Pancreas (tissue), 10 donors: ENCODE measurements at places on chromosomes 5 and 9.

GRCh38 chr5:132012371-132013005 lies 1.0 kb upstream of the ACSL6 start:
- no peak for DNase-seq

DNA sequence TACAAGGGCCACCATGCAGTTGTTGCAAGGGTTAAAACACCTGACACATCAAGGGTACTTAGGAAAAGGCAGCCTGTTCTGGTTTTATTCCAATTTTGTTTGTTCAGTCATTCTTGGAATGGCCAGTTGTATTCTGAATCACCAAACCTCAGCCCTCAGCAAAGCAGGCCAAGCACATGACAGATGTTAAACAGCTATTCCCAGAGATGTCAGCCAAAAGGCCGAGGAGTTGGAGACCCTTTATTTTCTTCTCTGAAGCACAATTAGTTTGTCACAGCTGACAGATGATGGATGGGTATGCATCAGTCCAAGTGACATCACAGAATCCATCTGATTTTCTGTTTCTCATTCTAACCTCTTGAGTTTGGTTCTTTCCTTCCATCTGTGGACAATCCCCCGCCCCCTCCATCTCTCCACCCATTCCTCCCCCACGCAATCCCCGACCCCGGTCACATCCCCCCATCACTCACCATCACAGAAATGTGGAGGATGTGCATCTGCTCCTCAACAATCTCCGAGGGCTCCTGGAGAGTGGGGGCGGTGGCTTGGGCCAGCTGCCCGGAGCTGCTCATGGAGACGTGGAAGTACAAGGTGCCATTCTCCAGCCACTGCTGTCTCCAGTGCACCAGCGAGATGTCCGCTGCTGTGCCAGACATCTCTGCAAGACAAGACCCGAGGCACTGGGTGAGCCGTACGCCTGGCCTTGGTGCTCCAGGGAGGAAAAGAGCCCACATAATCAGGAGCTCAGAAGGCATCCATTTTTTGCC lies 123.8 kb downstream of the ASTN2 start:
- no peak for DNase-seq

GRCh38 chr9:88651682-88652633 lies 117.0 kb downstream of the NXNL2 start:
- DNase-seq, result peak; percentile 13

GRCh38 chr9:14270358-14271092 lies 43.4 kb downstream of the NFIB start:
- no peak for DNase-seq

GRCh38 chr9:101115102-101115501 lies 86.6 kb downstream of the PLPPR1 start:
- no peak for DNase-seq

GRCh38 chr9:126514037-126514821 lies 99.5 kb upstream of the LMX1B start:
- DNase-seq, result peak; percentile 75

GRCh38 chr9:28051559-28052503 lies 478.6 kb upstream of the C9orf72 start:
- DNase-seq, result no peak

GRCh38 chr5:42691413-42691937 lies 65.1 kb upstream of the CCDC152 start:
- no peak for DNase-seq

DNA sequence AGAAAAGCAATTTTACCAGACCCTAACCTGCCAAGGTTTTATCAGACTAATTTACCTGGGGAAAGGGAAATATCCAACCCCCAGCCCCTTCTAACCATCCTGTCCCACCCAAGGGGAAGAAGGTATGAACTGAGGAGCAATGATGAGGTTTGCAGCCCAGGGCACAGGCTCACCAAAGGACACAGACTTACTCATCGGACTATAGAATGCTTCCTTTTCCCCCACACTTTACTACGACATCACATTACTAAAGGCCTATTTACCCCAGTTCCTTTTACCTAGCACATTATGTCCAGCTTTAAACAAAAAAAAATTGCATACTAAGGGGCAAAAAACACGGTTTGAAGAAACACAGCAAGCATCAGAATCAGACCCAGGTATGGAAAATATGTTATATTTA lies 94.1 kb upstream of the FST start:
- DNase-seq, result no peak

- DNase-seq, result no peak
Observed at GRCh38 chr9:98558575-98558974, 150.2 kb downstream of the GABBR2 start.

GRCh38 chr9:89969881-89970639 lies 365.2 kb downstream of the GADD45G start:
- DNase-seq, result no peak

- DNase-seq, result no peak
Observed at GRCh38 chr9:117116084-117116483, 298.8 kb downstream of the ASTN2 start.

DNA sequence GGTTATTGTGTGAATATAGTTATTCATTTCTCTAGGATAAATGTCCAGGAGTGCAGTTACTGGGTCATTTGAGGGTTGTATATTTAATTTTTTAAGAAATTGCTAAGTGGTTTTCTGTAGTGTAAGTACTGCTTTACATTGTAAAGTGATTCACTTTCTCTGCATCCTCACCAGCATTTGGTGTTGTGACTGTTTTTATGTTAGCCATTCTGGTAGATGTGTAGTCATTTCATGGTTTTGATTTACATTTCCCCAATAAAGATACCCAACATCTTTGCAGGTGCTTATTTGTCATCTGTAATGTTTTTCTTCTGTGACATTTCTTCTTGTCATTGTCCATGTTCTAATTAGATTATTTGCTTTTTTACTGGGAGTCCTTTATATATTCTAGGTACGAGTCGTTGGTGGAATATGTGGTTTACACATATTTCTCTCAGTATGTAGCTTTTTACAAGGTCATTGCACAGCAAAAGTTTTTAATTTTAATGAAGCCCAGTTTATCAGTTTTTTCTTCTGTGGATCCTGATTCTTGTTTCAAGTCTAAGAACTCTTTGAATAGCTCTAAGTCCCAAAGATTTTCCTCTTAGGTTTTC lies 34.0 kb downstream of the SCGB3A1 start:
- no peak for DNase-seq

- DNase-seq, result no peak
Observed at GRCh38 chr5:1212881-1213280, 11.5 kb downstream of the SLC6A19 start.

GRCh38 chr9:22079873-22080341 lies 70.8 kb upstream of the CDKN2B start:
- DNase-seq, result no peak

- no peak for DNase-seq
Observed at GRCh38 chr5:101955891-101956290, 340.2 kb downstream of the SLCO4C1 start.

- peak; percentile 74 for DNase-seq
Observed at GRCh38 chr5:76544268-76544926, 78.8 kb downstream of the F2RL2 start.

- DNase-seq, result no peak
Observed at GRCh38 chr5:40716000-40716399, 36.3 kb downstream of the PTGER4 start.

GRCh38 chr9:117103438-117104110 lies 311.3 kb downstream of the ASTN2 start:
- DNase-seq, result no peak

DNA sequence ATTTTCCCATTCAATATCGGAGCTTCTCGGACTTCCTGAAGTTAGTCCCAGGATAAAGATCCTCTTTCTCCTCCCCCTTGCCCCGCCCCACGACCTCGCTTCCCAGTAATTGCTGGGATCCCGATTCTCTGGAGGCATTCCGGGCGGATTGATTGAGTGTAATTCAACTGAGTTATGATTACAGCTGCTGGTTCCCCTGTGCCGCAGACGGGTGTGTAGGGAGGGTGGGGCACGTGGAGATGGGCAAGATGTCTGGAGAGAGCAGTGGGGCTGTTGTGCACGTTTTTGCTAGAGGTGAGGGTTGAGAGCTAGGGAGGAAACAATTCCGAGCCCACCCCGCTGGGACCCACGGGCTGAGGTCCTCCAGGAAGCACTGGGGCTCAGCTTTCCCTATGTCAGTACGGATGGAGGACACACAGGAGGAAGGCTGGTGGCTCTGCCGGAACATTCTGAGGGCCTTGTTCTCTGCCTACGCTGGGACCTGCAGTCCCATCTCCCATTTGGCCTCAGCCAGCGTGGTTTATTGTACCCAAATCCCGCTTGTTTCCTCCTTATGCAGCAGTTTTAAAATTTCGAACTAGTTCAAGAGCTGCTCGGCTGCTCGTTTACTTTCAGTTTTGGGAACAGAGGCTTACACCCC lies 2.4 kb upstream of the DMRT2 start:
- no peak for DNase-seq

DNA sequence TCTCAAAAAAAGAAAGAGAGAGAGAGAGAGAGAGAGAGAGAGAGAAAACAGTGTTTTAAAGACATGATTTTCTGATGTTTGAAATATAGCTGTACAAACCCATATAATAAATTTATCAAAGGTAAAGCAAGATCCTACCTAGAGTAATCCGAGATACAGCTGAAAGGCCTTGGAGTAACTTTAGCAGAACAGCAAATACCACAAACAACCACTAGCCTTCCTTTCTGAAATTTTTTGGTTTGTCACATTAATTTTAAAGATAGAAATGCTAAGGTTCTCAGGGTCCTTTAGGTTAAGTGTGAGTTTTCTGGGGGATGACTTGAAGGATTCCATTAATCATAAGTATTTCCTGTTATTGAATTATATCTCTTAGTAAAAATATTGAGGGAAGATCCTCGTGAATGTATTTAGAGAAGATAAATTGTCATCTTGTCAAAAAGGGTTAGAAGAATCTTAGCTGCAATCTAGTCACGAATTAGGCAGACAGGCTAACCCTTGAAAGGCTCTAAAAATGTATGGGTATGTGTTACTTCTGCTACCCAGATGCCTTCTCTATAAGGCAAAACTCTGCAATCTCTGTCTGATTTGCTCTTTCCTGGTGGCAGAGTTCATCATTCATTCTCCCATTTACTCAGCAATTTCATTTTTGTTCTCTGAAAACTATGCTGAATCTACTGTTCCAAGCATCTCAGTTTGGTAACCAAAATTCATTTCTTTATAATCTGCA lies 27.3 kb downstream of the F2RL2 start:
- no peak for DNase-seq

GRCh38 chr9:38107811-38108304 lies 38.8 kb upstream of the SHB start:
- DNase-seq, result peak; percentile 22

DNA sequence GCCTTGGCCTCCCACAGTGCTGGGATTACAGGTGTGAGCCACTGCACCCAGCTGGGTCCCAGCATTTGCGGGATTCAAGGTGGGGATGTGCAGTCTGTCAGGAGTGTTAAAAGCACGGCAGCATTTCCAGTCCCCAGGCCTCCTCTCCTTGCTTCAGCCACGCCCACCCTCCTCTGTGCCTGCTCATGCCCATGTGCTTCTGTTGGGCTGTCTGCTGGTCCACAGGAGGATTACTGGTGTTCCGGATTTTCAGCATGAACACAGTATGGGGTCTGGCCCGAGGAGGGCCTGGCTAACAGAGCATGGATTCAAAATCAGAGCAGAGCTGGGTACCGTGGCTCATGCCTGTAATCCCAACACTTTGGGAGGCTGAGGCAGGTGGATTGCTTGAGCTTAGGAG lies 5.5 kb downstream of the ARRDC1 start:
- DNase-seq, result no peak

DNA sequence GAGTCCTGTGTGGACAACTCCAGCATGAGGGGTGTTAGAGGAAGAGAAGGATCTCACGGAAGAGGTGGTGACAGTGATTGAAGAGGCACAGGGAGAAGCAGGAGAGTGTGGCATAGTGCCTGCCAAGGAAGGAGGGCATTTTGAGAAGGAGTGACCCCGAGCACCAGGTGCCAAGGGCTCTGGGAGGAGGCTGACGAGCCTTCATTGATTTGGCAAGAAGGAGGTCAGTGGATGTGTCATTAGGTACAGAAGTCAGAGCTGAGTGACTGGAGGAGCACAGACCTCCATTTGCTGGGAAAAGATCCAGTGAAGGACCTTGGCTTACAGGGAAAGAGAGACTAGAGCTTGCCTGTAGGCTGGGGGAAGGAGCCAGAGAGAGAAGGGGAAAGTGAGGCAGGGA lies 70.3 kb upstream of the ANGPTL2 start:
- no peak for DNase-seq

DNA sequence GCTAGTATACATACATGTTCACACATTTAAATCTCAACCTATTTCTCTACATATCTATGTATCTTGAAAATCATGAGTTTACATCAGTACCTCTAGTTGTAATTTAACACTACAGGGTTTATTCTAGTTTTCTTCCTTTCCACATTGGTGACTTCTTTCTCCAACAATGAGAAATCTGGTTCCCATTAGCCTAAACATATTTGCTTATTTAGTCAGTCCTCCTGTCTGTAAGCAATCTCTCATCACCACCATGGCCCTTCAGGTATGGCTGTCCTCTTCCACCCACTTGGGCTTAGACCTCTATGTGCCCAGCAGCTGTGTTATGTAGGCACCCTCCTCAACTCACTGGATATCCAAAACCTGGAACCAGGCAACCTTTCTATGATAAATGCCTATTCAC lies 8.0 kb upstream of the SPATA31D1 start:
- no peak for DNase-seq

DNA sequence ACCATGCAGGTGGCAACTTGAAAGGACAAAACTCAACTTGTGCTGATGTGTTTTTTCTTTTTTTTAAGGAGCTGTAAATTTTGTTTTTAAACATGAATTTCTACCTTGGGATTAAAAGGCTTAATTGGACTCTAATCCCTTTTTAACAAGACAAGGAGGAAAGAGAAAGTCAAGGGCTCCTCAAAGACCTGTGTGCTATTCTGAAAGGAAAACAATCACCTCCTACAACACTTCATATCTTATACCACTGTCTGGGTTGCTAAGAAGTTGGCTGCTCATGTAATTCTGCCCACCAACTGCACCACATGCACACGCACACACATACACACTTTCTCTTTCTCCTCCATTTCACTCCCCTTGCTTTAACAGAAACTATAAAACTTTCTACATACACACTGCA lies 78.6 kb downstream of the SH3RF2 start:
- no peak for DNase-seq

DNA sequence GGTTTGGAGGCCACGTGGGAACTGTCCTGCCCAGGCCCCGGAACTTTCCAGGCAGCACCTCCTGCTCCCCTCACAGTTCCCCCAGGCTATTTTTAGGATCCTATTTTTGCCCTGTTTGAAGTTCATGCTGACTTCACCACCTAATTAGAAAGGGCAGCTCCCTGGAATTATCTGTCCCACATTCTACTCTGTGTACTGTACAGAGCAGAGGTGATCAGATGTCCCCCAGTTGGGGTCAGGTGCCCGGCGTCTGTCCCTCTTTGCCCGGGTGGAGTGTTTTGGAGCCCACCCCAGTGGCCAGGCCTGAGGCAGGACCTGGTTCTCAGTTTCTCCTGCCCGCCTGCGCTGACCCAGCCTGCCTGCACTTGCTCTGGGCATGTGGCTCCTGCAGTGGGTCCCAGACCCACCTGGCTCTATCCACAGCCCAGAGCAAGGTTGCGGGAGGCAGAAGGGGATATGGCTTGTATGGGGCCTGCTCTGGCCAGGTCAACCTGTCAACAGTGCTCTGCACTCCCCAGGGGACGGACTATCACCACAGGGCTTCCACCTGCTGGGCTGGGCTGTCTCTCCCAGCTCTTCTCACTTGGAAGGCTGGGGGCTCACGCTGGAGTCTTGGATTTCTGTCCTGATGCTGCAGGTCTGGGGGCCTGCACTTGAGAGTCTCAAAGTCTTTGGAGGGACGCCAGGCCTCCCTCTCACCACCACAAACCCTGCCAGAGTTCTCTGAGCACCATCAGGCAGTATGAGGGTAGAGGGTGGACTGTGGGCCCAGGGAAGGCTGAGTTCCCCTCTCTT lies 268.3 kb downstream of the GADD45G start:
- no peak for DNase-seq
